Activated naive CD4-positive, alpha-beta T cell treated with anti-CD3 and anti-CD28 coated beads, Interleukin-2, amount 10 ng/mL, durations not matched to agents 7 days and 5 days (primary cell): ENCODE measurements at places on chromosomes 6 and 20.

DNA sequence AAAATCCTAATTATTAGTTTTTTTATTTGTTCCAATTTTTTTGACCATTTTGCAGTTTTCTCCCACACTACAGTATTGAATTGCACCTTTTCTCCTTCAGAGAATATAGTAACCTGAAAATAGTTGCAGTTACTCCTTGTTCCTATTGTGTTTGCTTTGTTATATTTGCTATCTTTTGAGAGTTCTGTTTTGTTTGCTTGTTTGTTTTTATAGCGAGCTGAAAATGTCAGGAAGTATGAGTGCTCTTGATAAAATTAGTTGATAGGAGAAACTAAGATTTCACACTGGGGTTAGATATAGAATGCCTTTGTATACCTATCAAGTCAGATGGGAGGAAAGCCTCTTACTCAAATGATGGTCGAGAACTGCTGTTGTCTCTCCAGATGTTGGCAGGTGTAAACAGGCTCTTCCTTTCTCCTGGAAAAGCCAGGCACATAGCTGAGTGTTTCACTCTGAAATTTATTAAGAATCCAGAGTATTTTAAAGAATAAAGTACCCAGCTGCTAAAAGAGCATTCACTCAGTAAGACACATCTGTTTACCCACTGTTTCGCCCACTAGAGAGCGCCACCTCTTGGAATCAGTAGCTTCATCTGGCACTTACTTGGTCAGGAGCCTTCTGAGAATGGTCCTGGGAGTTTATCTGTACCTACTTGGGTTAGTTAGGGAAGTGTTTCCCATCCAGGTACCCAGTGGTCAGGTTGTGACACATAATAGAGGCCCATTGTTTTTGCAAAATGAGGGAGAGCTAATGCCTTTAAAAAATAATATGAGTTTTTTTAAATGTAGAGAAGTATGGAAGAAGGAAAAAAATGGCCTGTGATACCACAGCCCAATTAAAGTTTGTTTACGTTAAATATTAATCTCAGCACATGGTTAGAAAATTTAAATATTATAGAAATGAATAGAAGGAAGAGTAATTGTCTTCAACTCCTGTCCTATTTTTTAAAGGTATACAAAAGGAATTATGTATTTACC is 11.2 kb downstream of the NT5DC1 start:
- DNase-seq: peak; percentile 56

- no peak for DNase-seq
These were observed 11.1 kb upstream of the PEX7 start for GRCh38 chr6:136811272-136811671.

GRCh38 chr20:46592580-46593362 is 42.3 kb upstream of the OCSTAMP start:
- DNase-seq: peak; percentile 28

DNA sequence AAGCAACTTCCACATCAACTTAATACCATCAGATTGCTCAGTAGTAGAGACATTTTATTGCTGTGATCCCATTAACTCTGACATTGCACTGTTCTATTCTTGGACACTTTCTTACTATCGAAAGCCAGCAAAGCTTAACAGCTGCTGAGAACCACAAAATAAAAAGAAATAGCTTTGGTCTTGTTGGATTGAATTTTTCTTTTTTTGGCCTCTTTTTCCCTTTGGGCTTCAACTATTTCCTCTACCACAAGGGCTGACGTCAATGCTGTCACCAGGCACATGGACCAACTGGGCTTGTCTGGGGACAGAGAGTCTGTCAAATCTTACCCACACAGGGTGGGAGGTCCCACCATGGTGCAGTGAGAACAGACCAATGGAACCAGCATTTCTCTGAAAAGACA is 63.4 kb upstream of the ENPP5 start:
- DNase-seq: no peak

- DNase-seq: no peak
These were observed 160.0 kb downstream of the PDE7B start for GRCh38 chr6:136011475-136011874.

GRCh38 chr6:167137081-167137480 is 14.2 kb downstream of the CCR6 start:
- no peak for DNase-seq

DNA sequence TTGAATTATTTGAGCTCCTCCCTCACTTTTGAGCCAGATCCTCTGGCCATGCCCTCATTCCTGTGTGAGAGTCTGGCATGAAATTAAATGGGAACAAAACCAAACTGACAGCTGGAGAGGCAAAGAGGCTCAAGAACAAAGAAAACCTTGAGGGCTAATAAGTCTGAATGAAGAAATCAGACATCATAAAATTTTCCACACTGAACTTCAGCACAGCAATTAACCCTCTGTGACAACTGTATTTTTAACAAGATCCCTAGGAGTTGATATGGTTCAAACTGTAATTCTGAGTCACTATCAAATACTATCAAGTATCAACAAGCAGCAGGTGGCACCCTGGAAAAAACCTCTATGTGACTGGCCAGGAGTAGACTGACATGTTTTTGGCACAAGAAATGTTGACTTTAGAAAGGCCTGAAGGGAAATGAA is 109.4 kb upstream of the EMILIN3 start:
- DNase-seq: no peak

DNA sequence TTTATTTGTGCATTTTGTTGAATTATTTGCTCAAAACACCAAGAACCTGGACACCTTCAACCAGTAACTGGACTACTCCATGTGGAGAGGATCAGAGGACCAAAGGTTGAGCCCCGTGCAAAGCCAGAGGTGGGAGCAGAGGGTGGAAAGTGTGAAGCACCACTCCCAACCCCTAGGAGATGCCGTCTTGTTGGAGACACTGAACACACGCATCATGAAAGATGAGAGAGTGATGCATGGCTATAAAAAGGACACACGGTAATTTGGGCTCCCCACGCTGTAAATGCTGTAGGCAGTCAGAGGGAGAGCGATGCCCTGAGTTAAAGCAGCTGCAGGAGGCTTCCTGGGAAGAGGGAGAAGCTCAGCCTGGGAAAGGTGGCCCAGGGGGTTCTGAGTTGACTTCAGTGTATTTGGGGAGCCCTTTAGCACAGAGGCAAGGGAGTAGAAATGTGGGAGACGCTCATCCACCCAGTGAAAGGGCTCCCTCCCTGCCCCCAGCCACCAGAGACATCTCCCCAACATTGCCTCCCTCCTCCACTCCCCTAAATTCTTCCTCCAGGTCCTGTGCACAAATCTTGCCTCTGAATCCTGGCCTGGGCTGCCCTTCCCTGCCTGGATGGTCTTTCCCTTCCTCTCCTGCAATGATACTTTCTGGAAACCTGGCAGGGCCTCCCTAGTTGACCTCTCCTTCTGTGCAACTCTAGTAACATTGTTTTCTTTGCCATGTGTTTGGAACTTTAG is 55.8 kb upstream of the IYD start:
- no peak for DNase-seq

DNA sequence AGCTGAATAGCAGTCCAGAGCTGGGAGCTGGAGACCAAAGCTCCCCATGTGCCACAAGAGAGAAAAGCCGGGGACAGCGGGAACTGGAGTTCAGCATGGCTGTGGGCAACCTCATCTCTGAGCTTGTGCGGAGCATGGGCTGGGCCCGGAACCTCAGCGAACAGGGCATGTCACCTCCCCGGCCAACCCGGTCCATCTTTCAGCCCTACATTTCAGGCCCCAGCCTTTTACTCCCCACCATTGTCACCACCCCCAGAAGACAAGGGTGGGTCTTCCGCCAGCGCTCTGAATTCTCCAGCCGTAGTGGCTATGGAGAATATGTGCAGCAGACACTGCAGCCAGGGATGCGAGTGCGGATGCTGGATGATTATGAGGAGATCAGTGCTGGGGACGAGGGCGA is 4.0 kb downstream of the CUL9 start:
- peak; percentile 16 for DNase-seq

GRCh38 chr20:13119583-13119982 is 101.5 kb upstream of the ISM1 start:
- DNase-seq: peak; percentile 38

- DNase-seq: no peak
These were observed 128.5 kb downstream of the MTHFD1L start for GRCh38 chr6:150994026-150994425.

- peak; percentile 58 for DNase-seq
These were observed 10.4 kb downstream of the IGF2R start for GRCh38 chr6:159979136-159979874.

DNA sequence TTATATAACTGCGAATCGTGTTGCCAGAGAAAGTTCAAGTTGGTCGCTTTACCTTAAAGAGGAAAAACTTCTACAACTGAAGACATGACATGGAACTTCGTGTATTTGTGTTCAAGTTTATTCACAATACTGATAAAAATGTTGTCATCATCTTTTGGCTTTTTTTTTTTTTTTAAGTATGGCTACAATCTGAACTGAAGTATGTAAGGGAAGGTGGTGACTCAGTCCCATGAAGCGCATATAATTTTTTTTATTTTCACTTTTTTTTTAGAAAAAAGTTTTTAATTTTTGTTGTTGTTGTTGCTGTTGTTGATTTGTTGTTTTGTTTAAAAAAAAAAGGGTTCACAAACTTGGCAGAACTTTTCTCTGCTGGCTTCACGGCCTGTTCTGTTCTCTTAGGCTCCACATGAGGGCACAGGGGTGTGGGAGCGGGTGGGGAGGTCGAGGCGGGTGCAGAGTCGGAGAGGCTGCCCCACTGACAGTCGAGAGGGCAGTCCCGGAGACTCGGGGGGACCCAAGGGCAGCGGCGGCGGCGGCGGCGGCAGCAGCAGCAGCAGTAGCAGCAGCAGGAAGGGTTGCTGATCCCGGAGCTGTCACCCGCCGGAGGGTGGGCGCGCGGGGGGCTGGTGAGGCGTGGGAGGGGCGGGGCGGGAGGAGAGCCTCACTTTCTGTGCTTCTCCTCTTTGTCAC is 17.0 kb downstream of the TFAP2A start:
- DNase-seq: no peak

DNA sequence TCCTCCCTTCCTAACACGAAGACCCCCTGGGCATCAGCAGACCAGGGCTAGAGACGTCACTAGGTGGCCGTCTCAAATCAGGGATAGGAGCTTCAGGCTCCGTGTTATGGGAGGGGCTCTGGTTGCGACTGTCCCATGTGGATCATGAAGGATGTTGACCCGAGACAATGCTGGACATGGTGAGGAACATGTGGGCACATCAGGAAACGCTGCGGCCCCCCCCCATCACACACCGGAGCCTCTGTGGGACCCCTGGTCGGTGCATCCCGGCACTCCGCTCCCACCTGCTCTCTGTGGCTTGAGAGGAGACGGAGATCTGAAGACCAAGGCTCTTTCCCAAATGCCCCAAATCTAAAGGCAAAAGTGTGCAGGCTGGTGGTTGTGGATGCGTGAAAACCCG is 54.2 kb downstream of the DACT2 start:
- no peak for DNase-seq

DNA sequence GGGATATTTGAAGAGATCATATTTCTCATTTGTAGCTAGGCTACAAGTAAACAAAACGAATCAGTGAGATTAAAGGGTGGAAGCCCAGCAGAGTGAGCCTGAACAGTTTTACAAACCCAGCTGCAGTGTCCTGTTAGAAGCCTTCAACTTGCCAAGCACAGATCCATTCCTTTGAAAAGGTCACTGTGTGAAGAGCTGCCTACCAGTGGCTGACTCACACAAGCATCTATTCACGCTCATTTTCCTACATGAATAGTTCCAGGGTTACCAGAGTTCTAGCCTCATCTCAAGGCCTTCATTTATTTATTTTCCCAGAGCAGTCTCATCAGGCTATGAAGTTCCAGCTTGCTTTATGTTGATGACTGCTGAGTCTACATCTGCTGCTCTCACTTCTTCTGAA is 25.7 kb upstream of the MLIP start:
- DNase-seq: no peak

DNA sequence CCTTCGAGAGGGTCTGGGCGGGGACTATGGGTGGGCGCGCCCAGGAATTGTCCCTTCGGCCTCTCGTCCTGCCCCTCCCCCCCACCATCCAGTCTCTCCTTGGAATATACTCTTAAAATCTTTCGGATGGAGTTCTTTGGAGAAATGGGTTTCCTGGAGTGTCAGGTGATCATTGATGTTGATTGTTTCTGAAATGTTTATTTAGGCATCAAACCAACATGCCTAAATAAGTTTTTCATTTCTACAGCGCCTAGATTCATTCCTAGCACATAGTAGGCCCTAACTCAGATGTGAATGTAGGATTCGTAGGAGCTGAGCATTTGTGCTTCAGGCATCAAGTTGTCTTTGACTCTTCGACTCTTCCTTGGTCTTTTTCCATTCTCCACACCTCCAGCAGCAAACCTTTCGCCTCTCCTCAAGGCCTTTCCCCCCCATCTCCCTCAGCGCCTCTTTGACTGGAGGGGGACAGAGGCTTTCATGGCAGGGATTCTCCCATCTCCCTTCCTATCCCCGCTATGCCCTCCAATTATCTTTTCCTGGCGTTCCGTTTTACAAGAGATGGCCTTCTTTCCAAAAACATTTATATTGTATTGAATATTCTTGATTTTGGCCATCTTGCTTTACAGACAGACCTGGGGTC is 610 bp downstream of the CASP8AP2 start:
- no peak for DNase-seq

DNA sequence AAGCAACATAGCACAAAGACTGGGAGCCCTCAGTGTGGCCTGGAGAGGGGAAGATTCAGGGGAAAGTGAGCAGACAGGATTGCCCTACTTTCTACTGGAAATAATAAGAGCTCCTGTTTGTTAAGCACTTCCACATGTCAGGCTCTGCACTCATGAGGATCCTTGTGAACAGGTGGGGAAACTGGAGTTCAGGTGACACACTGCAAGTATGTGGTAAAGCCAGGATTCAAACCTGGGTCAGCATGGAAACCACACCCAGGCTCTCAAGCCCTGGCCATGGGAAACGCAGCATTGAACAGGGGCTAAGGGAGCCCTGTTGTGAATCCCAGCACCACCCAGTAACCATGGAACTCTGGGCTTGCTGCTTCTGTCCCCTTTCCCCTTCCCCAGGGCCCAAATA is 42.8 kb upstream of the ID1 start:
- no peak for DNase-seq

DNA sequence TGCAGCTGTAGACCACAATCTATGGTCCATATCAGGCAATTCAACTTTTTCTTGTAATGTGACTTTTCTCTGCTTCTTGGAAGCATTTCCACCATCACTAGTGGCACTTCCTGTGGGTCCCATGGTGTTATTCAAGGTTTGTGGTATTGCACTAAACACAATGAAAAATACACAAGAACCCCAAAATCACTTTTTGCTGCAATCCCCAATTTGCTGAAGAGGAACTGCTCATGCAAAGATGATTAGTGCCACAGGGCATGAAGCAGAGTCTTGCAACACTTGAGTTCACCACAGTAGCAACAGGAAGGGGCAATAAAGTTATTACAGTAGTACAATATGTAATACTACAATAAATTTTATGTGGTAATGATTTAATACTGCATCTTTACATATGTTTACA is 16.8 kb upstream of the TAAR1 start:
- DNase-seq: peak; percentile 29
